ENCODE measurements at places on chromosomes 6 and 20.

- no peak for DNase-seq
Observed at GRCh38 chr6:87729965-87730719, 28.1 kb upstream of the AKIRIN2 start.

- DNase-seq = no peak
Observed at GRCh38 chr6:106574741-106575458, 54.4 kb downstream of the RTN4IP1 start.

GRCh38 chr6:53236241-53236640, 87.6 kb upstream of the GCM1 start:
- DNase-seq = no peak

DNA sequence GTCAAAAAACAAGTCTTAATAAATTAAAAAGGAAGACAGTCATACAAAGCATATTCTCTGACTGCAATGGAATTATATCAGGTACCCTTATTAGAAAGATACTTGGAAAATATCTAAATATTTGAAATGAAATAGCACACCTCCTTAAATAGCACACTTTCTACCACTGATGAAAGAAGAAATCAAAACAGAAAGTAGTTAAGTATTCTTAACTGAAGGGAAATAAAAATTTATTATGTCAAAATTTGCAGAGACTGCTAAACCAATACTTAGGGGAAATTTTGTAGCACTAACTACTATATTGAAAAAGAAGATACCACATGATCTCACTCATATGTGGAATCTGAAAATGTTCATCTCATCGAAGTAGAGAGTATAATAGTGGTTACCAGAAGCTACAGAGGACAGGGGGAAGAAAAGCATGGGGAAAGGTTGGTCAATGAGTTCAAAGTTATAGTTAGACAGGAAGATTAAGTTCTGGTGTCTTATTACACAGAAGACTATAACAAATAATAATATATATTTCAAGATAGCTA, 112.2 kb downstream of the ASCC3 start:
- no peak for DNase-seq

DNA sequence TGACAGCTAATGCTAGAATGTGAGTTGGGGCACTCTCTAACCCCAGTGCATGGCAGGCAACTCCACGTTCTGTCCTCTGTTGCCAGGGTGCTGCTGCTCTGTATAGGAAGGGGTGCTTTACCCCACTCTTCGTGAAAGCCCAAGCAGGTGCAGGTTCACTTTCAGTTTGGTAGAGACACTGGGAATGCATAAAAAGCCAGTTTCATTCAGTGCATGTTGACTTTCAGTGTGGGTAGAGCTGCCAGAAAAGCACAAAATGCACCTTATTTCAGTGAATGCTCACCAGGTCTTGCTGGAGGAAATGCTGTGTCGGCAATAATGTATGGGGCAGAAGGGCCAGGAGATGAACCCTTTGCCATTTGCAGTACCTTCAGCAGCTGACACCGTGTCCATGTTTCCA, 62.1 kb upstream of the ADGRB3 start:
- DNase-seq = no peak

- DNase-seq = peak; percentile 29
Observed at GRCh38 chr6:166556863-166557322, 29.6 kb downstream of the RAMACL start.

- DNase-seq = no peak
Observed at GRCh38 chr6:12751694-12752325, 35.2 kb downstream of the PHACTR1 start.

DNA sequence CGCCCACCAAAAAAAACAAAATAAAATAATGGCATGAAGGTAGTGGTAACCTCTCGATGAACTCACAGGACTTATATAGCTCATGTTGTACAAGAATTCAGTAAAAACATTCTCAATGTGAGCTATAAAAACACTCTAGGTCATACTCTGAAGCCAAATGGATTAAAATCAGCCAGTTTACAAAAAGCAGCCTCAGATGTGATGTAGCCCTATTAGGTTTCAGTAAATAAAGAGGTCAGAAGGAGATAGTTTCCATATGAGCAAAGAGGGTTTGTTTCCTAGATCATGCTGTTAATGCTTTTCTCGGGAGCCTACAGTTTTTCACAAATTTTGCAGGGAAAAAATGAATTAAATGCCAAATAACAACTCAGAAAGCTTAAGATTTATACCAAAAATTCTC, 319.5 kb upstream of the HSF2 start:
- no peak for DNase-seq

GRCh38 chr6:108966855-108967755, 118.9 kb downstream of the ARMC2 start:
- DNase-seq = no peak

GRCh38 chr6:40460380-40460779, 126.8 kb downstream of the LRFN2 start:
- DNase-seq = no peak

- DNase-seq = no peak
Observed at GRCh38 chr20:58306421-58307261, 2.9 kb upstream of the RAB22A start.

DNA sequence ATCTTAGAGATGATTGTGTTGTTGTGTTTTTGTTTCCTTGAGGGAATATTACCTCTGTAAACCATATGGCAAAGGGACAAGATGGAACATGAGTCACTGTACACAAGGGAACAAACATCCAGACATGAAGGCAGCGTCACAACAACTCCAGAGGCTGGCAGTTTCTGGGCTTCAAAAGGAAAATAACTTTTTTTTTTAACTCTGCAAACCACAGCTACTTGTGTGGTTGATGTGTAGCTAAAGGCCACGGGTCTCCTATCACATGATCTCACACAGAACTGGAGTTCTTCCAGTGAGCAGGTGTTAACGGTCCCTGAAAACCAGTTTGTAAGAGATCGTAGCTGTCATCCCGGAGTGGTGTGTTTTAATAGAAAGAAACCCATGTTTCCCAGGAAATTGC, 33.2 kb upstream of the HBS1L start:
- no peak for DNase-seq

DNA sequence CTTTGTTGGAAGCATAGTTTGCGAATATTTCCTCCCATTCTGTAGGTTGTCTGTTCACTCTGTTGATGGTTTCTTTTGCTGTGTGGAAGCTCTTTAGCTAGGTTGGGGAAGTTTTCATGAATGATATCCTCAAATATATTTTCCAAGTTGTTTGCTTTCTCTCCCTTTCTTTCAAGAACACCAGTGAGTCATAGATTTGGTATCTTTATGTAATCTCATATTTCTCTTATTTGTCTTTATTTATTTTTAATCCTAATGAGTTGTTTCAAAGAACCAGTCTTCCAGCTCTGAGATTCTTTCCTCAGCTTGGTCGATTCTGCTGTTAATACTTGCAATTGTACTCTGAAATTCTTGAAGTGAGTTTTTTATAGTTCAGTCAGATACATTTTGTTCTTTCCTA, 628.0 kb upstream of the ID4 start:
- no peak for DNase-seq

DNA sequence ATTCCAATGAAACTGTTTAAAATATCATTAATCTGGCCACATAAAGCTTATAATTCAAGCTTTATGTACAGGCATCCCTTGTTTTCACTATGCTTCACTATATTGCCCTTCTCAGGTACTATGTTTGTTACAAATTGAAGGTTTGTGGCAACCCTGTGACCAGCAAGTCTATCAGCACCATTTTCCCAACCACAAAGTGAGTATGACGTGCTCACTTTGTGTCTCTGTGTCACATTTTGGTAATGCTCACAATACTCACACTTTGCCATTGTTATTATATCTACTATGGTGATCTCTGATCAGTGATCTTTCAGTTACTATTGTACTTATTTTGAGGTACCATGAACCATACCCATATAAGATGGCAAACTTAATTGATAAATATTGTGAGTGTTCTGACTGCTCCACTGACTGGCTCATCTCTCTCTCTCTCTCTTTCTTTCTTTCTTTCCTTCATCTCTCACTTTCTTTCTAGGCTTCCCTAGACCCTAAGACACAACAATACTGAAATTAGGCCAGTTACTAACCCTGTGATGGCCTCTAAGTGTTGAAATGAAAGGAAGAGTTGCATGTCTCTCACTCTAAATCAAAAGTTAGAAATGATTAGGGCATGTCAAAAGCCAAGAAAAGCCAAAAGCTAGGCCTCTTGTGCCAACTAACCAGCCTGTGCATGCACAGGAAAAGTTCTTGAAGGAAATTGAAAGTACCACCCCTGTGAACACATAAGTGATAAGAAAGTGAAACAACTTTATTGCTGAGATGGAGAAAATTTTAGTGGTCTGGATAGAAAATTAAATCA, 227.9 kb downstream of the BCAS1 start:
- DNase-seq = no peak

DNA sequence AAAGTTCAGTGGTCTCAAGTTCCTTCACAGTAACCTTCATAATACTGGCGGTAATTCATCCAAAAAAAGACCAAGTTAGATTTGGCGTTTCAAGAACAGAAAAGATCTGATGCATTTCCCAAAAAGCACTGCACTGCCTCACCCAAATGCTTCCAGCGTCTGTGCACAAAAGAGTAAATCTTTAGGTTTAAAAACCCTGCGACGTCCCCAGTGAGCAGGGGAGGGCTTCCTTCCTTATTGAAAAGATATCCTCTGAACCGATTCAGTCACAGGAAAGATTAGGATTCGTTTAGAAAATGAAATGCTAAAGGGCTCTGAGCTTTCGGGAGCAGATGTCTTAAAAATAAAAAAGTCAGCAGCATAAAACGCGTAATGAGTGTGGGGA, 654 bp downstream of the TBC1D7 start:
- DNase-seq = no peak

DNA sequence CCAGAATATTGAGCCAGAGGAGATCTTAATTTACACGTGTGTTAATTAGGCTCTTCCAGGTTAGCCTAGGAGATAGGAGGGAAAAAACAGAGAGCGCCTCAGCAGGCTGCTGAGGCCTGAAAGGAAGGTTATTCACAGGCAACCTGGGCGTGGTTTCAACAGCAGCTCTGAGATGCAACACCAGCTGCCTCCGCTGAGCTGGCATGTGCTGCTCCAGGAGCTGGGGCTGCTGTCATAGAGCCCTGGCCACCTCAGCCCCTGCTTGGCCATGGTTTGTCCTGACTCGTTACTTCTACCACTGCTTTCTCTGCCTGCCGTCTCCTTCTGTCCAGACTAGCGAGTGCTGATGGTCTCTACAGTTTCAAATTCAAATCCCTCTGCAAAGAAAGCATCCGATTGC, 32.4 kb upstream of the RPP40 start:
- DNase-seq = no peak

GRCh38 chr6:149942461-149942829, 631 bp downstream of the ULBP2 start:
- no peak for DNase-seq

GRCh38 chr20:62561182-62561581, 81.1 kb upstream of the SLCO4A1 start:
- no peak for DNase-seq

DNA sequence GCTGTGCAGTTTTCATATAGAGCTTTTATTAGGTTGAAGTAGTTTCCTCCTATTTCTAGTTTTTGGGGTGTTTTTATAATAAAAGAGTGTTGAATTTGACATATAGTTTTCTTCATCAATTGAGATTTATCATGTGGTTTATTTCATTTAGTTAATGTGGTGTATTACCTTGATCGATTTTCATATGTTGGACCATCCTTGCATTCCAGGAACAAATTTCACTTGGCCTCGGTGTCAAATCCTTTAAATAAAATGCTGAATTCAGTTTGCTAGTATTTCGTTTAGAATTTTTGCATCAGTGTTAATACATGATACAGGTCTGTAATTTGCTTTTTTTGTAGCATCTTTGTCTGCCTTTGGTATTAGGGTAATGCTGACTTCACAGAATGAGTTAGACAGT, 6.0 kb downstream of the DYNLT2 start:
- no peak for DNase-seq

DNA sequence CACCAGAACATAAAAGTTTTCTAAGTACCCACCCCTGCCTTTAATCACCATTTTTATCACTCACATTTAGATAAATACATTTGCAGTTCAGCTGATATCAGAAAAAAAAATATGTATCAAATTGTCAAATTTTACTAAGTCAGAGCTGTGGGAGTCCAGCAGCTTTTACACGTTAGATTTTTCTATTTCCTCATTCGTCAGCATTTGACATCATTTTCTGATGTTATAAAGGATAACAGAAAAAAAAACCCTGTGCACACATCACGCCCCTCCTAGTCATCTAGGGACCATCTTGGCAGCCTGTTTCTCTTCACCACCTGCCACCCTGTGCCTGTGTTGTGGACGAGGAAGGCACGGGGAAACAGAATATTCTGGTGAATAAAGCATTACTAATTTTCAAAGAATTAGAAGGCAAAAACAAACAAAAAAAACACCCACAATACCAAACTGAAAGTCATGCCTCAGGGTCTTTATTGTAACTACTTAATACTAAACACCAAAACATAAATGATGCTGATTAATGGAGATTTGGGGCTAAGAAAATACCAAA, 12.4 kb downstream of the B4GALT5 start:
- no peak for DNase-seq

DNA sequence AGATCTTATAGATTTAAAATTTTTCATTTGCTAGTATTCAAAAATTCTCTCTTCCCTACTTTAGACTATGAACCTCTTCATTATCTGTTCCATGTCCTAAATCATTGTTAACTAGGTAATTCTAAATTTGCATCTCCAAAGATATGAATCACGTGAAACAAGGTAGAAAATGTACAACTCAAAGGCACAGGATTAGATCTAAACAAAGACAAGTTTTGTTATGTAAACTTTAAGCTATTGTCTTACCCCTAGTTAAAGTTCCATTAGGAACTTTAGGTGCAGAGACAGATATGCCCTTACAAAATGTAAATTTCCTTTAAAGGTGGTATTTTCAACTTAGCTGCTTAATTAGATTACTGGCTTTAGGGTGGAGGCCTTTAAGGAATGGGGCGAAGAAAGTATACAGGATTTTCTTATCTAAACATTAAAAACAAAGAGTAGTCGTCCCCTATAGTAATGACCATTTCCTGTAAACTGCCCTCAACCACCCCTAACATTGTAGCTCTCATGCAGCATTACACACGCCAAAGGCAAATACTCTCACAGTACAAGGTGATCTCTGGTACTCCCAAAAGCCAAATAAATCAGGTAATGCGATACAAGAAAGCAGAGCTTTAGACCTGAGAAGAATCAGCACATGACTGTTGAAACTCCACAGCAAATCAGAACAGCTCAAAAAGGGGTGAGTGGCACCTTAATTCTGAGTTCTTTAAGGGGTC, 57.4 kb upstream of the MRAP2 start:
- DNase-seq = no peak

- no peak for DNase-seq
Observed at GRCh38 chr20:54290636-54291035, 82.7 kb downstream of the PFDN4 start.

DNA sequence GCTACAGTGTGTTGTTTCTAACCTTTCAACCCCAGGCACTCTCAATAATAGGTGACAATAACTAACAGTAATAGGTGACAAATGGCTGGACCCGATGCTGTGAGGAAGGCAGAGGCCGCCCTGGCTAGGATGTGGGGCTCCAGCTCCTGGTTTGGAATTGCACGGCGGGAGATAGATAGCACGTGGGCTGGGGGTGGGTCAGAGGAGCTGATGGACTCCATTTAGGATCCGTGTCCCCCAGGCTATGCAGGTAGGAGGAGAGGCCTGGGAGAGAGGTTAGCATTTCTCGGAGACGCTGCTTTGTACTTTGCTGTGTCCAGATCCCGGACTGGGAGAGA, 61.4 kb downstream of the EZR start:
- no peak for DNase-seq

All from esophagus squamous epithelium (tissue), 5 donors.